Cerebellar nuclear complex (tissue), 1 donor: ENCODE measurements at places on chromosomes 4 and X.

- no peak for DNase-seq
Observed at GRCh38 chr4:34202154-34202553, 2042.2 kb downstream of the ARAP2 start.

- peak; percentile 13 for DNase-seq
Observed at GRCh38 chr4:21469438-21470300, 478.9 kb downstream of the KCNIP4 start.

- no peak for DNase-seq
Observed at GRCh38 chr4:38601244-38601915, 62.6 kb upstream of the KLF3 start.

GRCh38 chr4:829291-829690 lies 3.4 kb upstream of the CPLX1 start:
- DNase-seq = no peak

- DNase-seq = no peak
Observed at GRCh38 chr4:141193516-141194034, 27.1 kb upstream of the ZNF330 start.

DNA sequence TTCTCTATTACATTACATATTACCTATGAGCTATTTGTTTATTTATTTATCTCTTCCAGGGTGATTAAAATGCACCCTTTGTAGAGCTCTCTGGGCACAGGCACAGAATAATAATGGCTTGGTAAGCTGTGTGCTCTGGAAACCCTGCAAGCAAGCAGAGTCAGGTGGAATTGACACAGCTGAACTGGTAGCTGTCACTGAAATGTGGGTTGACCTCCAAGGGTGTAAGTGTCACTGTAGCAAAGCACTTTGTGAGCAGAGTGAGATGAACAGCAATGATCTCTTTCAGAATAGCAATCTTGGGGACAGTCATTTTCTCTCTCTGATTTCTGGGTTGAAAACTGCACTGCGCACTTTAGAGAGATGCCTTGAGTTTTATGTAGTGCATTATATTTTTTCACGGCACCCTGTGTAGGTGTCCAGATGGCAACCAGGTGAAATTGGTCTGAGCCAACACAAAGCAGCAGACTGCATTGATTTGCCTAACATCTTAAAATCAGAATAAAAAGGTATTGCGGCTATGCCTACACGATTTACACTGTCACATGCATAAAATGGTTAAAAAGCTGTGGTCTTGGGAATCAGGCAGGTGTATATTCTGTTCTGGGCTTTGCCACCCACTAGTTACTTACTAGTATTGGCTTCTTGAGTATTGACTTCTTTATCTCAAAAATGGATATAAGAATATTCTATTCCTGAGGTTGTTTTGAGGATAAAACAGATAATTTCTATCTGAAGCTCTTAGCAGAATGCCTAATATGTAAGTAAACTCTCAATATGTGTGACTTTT lies 450.3 kb downstream of the RAPGEF2 start:
- no peak for DNase-seq

DNA sequence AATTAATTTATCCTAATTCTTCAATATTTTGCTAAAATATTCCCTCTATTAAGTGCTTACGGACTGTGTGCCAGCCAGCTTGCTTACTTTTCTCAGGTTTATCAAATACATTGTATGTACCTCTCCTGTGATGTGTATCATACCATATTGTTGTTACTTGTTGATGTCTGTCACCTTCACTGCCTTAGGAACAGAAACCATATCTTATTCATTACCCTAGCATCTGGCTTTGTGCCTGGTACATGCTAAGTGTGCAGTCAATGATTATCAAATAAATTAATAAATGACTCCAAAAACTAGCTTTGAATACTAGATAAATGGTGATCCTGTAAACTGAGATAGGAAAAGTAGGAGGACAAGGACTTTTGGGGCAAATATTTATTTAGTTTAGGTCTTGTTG lies 6.9 kb downstream of the CLCN3 start:
- DNase-seq = no peak

GRCh38 chr4:41613386-41613785 lies 75.4 kb downstream of the LIMCH1 start:
- DNase-seq = no peak

GRCh38 chrX:152641996-152642395 lies 4.3 kb downstream of the GABRQ start:
- DNase-seq = no peak

GRCh38 chrX:51876441-51876840 lies 17.0 kb upstream of the MAGED1 start:
- no peak for DNase-seq

GRCh38 chr4:123785538-123785937 lies 388.9 kb downstream of the SPRY1 start:
- no peak for DNase-seq

- no peak for DNase-seq
Observed at GRCh38 chrX:118523920-118524319, 28.3 kb downstream of the DOCK11 start.

GRCh38 chrX:67545036-67545821 lies 1.4 kb downstream of the AR start:
- no peak for DNase-seq

DNA sequence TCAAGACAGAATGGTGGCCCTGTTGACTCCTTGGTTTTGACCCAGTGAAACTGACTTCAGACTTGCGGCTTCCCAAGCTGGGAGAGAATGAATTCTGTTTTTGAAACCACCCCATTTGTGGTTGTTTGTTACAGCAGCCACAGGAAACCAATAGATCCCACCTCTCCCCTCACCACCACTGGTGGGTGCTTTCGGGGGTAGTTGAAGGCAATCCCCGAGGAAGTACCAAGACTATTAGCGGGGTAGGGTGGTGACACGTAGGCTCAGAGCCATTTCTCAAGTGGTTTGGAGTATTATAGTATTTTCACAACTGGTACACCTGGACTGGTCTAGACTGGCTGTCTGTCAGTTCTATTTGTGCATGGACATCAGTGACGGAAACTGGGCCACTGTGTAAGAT lies 189.1 kb upstream of the RBPJ start:
- no peak for DNase-seq

GRCh38 chr4:25888781-25889180 lies 25.2 kb upstream of the SMIM20 start:
- DNase-seq = no peak

GRCh38 chrX:20434986-20435385 lies 168.3 kb upstream of the RPS6KA3 start:
- DNase-seq = no peak

DNA sequence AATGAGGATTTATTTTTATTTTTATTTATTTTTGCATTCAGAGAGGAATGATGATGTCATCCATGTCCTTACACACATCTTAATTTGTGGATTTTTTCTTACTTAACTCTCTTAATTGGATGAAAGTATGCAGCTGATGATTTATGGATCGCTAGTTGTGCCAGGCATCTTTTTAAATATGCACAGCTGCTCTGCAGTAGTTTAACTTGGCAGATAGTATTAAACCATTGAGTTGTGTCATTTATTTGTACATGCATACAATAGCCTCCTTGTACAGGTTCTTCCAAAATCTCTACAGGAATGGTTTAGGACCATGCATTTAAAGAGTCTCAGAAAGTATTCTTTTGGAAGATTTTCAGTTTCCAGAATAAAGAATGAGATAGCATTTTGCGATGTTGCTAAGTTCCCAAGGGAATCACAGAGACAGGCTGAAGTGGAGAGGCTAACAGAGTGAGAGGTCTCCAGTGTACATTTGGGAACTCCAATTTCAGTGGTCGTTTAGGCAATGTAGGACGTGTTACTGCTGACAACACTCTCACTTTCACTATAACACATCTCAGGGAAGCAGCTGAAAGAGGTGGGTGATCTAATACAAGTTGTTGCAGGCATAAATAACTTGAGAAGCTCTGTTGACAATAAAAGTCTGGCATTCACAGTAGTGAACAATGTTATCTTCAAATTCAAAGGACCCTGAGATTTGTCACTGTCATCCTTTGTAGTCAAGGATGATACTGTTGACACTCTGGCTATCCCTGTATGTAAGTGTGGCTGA lies 49.9 kb upstream of the SCRG1 start:
- DNase-seq = no peak

DNA sequence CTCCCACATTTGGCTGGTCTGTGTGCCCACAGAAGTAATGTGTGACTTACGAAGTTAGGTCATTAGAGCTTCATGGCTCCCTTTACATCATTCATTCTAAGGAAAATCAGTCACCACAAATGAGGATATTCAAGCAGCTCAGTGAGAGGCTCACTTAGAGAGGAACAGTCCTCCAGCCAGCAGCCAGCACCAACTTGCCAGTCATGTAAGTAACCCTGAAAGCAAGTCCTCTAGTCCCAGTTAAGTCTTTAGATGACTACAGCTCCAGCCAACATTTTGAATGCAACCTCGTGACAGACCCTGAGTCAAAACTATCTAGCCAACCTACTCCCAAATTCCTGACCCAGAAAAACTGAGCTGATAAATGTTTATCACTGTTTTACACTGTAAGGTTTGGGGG lies 71.3 kb downstream of the LRBA start:
- DNase-seq = no peak

DNA sequence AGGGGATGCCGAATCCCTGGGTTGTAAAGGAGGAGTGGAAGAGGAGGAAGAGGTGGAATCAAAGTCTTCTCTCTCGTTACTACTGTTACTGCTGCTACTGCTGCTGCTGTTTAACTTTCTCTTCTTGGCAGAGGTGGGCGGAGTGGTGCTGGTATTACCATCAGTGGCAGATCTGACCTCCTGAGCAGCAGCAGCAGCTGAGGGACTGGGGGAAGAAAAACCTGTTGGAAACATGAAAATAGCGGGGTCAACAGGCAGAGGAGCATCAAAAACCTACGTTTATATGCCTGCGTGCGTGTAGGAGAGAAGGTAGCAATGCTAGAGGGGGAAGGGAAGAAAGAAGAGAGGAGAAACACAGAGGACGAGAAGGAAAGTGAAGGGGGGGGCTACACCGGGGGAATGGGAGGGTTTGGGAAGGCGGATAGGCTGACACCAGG lies 339 bp downstream of the CUL4B start:
- no peak for DNase-seq

DNA sequence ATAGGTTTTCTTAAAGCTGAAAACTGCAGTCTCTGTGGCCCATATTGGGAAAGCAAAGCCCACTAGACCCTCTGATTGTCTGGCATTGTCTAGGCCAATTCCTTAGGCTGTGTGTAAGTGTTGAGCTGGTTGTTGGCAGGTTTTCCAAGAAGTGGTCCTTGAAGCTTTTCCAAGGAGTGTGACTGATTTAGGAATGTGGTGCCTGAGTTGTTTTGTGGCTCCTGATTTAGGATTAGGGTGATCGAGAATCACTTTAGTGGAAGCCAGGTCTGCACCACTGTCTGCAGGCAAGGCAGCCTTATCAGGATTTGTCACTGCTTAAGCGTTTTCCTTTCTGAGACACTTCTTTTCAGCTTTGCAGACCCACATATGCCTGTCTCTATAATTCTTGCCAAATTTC lies 339.0 kb upstream of the DDX53 start:
- no peak for DNase-seq

DNA sequence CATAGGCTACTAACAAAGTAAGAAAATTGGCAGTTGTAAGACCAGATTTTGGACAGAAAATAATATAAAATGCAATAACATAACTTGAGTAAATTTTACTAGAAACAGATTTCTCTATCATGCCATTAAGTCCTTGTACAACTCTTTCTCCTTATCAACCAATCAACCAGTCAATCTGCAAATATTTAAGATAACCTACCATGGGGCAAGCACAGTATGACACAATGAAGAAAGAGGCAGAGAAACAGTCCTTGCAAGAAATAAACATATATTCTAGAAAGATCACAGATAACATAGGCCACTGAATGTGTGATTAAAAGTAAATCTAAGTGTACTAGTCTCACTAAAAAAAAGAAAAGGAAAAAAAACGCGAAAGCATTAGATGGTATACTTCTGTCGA lies 194.8 kb downstream of the PPP3CA start:
- DNase-seq = no peak

- no peak for DNase-seq
Observed at GRCh38 chrX:133249266-133250058, 31.3 kb upstream of the TFDP3 start.

DNA sequence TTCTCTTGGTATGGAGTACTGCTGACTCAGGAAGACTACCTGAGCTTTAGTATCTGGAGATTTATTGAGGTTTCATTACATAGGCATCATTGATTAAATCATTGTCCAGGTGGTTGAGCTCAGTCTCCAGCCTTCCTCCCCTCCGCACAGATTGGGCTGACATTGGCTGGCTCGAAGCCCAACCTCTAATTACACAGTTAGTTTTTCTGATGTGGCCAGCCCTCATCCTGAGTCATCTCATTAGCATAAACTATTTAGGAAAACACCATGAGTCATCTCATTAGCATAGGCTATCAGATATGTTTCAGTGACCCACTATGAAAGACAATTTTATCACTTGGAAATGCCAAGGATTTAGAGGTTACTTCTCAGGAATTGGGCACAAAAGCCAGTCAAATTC lies 93.9 kb upstream of the ANKRD50 start:
- no peak for DNase-seq

- DNase-seq = no peak
Observed at GRCh38 chr4:170420255-170420693, 330.5 kb upstream of the AADAT start.

GRCh38 chrX:116378961-116379360 lies 57.4 kb upstream of the SLC6A14 start:
- DNase-seq = no peak

DNA sequence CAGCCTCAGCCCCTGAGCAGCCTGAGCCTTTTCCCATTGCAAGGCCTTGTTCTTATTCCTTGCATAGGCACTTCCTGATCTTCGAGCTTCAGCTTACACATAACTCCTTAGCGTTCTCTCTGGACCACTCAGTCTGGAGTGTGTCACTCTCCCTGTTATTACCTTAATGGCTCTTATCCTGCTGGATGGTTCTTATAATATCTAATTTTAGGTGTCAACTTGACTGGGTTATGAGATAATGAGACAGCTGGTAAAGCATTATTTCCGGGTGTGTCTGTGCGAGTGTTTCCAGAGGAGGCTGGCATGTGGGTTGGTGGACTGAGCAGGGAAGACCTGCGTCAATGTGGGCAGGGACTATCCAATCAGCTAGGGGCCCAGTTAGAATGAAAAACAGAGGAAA lies 75.7 kb downstream of the HAUS3 start:
- DNase-seq = no peak

DNA sequence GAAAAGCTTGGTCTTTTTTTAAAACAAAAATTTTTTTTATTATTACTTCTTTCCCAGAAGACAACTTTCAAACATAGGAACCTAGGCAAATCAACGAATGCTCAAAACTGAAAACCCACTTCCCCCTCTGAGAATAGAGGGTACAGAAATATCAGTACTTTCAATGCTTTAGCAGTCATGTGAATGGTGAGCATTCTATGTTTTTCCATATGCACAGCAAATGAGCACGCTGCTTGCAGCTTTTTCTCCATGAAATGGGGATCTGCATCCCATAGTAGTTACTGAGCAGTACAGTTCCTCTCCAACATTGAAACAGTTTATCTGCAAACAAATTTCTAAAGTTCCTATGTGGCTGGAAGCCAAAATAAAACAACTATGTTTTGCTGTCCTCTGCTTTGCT lies 108.4 kb upstream of the BMP2K start:
- no peak for DNase-seq

- DNase-seq = no peak
Observed at GRCh38 chr4:8295471-8295870, 25.9 kb downstream of the HTRA3 start.

GRCh38 chrX:40106676-40107290 lies 9.0 kb upstream of the BCOR start:
- no peak for DNase-seq

GRCh38 chrX:53440621-53441517 lies 6.7 kb upstream of the HSD17B10 start:
- no peak for DNase-seq

GRCh38 chr4:119329835-119330620 lies 8.1 kb upstream of the FABP2 start:
- no peak for DNase-seq

- no peak for DNase-seq
Observed at GRCh38 chrX:135541351-135541750, 20.9 kb downstream of the INTS6L start.

- no peak for DNase-seq
Observed at GRCh38 chr4:163866728-163867315, 372.3 kb downstream of the TMA16 start.
